ENCODE measurements at places on chromosomes 16 and 17.

DNA sequence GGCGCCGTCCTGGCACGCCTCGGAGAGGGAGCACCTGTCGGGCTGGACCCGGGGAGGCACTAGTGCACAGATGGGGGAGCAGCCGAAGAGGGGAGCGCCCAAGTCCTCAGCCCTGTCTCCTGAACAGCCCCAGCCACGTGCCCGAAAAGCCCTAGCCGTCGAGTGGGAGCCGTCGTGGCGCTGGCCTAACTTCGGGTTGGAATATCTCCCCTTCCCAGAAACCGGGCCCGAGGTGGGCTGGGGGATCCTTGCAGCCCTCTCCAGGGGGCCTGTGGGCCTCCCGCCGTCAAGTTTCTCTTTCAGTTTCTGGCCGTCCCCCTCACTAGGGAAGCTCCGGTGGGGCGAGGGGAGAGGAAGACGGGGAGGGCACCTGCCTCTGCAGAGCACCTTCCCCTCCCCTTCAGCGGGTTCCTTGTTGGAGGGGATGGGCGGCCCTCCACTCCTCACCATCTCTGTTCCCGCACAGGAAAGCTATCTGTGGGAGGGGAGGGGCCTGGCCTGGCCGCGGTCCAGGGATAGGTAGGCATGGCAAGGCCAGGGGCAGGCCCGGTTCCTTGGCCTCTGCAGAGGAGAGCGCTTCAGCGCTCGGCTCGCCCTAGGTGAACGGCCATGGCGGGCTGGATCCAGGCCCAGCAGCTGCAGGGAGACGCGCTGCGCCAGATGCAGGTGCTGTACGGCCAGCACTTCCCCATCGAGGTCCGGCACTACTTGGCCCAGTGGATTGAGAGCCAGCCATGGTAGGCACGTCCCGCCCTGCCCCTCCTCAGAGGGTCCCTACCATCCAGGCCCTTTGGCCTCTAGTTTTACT, 709 bp downstream of the STAT5A start:
- no peak for DNase-seq

- no peak for DNase-seq
These were observed 259.9 kb upstream of the IRX3 start for GRCh38 chr16:54546521-54546920.

DNA sequence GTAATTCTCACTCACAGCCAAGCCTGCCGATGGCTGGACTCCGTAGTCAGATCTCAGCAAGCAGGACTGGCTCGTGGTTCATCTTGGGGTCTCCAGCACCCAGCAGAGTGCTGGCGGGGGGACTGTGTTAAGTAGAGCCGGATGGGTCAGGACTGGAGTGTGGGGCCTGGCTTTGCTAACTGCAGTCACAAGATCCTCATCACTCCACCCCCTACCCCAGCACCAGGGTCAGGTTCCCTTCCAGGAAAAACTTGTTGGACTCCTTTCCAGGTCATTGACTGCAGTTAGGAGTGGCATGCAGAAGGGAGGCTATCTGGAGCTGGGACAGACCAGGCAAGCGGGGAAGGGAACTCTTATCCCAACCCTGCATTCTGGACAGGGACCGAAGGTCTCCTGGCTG, 6.0 kb downstream of the CIITA start:
- no peak for DNase-seq

DNA sequence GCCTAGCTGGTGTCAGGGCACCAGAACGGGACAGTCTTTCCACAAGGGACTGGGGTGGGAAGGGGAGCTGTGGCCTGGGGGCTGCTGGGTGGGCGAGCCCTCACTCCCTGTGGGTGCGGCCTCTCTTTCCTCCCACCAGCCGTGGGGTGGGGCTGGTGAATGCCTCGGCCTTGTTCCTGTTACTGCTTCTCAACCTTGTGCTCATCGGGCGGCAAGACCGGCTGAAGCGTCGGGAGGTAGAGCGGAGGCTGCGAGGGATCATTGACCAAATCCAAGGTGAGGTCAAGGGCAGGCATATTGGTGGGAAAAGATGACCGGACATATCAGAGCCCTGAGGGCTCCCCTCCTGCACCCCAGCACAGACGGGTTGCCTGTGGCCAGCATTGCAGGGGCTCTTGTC, 29.2 kb downstream of the CASKIN2 start:
- DNase-seq = no peak

DNA sequence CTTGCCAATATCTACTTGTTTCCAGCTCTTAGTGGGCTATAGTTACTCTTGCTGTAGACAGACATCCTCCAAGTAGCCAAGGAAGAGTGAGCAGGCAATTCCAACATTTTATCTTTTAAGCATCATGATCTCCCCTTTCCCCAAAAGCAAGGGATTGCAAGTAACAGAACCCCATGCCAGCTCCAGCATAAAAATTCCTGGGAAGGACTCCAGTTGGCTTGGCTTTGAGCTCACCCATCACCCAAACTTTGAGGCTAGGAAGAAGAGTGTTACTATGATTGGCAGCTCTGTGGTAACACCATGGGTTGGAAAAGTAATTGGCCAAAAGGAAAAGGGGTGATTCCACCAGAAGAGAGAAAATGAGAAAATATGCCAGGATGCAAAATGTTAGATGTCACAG, 1086.4 kb upstream of the RBFOX1 start:
- no peak for DNase-seq

DNA sequence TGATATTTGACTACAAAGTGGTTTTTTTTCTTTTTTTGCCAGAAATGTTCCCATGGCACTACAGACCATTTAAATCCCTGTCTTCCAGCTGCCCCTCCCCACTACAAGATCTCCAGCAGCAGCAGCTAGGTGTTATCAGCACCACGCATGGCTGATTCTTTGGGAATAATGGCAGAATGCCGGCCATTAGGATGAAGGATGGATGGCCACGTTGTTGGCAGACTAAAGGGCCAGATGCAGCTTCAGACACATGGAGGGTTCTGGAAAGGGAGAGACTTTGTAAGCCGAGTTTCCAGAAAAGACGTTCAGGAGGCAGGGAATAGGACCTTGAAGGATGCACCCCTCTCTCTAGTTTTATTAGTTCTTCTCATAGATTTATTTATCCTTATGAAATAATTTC, 10.3 kb upstream of the MED9 start:
- DNase-seq = no peak

GRCh38 chr17:27550974-27551505, 79.9 kb upstream of the LGALS9 start:
- DNase-seq = no peak

DNA sequence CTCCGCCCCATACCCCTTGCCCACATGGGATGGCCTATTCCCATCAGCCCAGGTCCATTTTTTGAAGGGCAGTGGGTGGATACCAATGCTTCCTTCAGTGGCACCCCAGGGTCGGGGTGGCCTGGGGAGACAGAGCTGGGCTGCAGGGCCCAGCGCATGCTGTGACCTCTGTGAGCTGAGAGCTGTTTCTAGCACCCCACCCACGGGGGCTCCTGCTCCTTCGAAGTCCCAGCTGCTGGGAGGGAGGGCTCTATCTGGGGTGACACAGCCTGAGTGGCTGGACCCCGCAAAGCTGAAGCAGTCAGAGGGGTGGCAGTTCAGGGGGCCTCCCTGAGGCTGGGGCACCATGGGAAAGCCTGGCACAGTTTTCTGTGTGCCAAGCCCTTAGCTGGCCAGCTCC, 10.7 kb downstream of the PAM16 start:
- DNase-seq = no peak

GRCh38 chr17:382644-383533, 30.3 kb upstream of the RPH3AL start:
- DNase-seq = peak; percentile 76

GRCh38 chr16:15856901-15857698, at the start of gene MYH11:
Gene MYH11 (minus strand): TSS chr16:15857028. CDS start chr16:15838252, 18,776 bp downstream.
- no peak for DNase-seq

DNA sequence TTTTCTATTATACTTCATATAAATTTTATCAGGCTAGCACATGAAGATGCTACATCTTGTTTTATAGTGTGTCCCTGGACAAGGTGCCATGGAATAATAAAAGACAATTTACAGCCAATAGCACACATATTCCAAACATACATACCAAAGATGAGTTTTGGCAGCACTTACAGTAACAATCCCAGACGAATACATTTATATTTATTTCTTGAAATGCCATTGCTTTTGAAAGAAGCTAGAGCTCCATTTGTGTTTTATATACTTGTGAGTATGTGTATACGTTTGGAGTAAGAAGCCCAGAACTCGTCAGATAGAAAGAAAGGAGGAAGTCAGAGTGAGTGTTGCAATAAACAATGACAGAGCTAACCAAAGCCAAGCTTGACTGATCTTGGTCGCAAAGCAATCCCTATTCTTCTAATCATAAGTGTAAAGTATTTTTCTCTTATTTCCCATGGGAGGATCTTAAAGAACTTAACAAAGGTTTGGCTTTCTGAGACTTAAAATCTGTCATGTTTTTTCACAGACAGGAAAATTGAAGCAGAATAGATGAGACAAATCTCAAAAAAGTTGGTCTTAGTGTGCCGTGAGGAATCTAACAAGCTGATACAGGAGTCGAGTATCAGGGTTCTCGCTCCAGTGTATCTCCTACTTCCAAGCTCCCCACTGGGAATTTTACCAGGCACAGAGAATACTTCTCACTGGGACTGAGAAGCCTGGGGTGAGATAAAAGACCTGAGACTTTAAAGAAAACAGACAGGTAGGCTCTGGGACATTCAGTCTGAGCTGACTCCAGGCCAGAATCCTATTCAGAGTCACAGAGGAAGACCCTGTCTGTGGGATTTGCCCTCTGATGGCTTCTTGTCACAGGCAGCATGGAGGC, 175.4 kb downstream of the AATF start:
- no peak for DNase-seq

Measured in fibroblast of skin of scalp (primary cell).